Caki2 (cell line): ENCODE measurements at places on chromosomes 3 and 15. TPM values are rescaled to one million over a fixed set of nuclear protein-coding genes. Genes with fewer than 3 reads are reported as not detected.

The B4GALT4 gene
- 39.4 and 45.8 TPM in 2 replicates for total RNA-seq

The GPR171 gene
- total RNA-seq, result not detected in 2 replicates

The LRRC28 gene
- 17.2 and 28.2 TPM in 2 replicates for total RNA-seq

The TP63 gene
- total RNA-seq, result not detected in 2 replicates

The EPHA6 gene
- 3.2 TPM in 1 of 2 replicates, not detected in the other for total RNA-seq

The POC1A gene
- total RNA-seq, result 20.8 and 32.1 TPM in 2 replicates

The TEX9 gene
- total RNA-seq, result 14.6 and 19.5 TPM in 2 replicates
